ENCODE measurements at places on chromosomes 3 and 15.

DNA sequence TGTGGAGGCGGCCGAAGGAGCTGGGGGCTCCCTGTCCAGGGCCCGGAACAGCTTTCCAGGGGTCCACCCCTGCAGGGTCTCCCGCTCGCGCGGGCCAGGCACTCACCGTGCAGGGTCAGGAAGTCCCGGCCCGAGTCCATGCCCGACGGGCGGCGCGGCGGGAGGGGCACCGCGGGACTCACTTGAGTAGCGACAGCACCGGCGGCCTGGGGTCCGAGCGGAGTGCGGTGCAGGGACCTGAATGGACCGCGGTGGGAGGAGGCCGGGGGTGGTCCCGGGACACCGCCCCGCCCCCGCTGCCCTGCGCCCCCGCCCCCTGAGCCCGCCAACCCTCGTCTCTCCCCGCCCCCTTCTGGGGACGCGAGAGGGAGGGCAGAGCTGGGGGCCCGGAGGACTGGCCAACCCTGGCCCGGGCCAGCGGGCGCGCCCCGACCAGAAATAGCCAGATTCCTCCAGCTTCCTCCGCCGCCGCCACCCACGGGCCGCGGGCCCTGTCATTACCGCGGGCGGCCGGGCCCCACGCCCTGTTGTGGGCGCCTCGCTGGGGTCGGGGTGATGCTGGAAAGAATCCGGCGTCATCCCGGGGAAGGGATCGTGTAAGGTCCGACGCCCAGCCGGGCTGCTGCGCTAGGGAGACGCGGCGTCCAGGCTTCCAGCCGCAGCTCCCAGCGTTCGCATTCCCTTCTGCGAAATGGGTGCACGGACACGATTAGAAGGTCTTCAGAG is at the start of gene PLCD1:
Gene PLCD1 (minus strand): TSS at position 243 of the 726 bp plus-strand sequence. CDS start 103 bp downstream, at position 140.
- DNase-seq, result no peak

DNA sequence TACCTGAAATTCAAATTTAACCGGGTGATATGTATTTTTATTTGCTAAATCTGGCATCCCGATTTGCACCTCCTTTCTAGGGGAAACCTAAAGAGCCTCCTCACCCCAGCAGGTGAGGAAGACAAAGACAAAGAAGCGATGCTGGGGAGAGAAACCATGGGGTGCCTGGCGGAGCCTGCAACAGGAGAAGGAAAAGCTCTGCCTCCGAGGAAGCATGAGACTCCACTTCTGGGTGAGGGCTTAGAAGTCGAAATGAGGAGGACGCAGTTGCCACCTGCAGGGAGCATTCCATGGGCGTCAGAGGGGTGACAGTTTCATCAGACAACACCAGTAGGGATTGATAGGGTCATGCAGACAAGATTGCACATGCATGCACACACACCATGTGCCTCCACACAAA is 30.5 kb upstream of the LYZL4 start:
- no peak for DNase-seq

- no peak for DNase-seq
Measured at GRCh38 chr3:186166036-186166435, 57.1 kb upstream of the ETV5 start.

DNA sequence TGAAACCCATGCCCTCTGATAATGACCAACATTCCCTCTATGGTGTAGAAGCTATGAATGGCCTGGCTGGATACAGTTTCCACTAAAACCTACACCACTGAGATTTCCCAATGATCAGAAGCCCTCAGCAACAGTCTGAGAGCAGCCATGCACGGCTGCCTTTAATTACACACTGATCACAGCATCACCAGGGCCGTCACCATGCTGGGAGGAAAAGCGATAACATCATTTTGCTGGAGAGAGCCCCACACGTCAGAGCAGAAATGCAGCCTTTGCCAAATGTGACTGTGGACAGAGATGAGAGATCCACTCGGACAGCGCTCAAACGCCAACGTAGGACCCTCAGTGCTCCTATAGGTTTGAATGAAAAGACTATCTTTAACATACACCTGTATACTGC is 135.0 kb downstream of the XXYLT1 start:
- no peak for DNase-seq

- DNase-seq, result no peak
Measured at GRCh38 chr15:82051664-82052063, 5.8 kb upstream of the MEX3B start.

DNA sequence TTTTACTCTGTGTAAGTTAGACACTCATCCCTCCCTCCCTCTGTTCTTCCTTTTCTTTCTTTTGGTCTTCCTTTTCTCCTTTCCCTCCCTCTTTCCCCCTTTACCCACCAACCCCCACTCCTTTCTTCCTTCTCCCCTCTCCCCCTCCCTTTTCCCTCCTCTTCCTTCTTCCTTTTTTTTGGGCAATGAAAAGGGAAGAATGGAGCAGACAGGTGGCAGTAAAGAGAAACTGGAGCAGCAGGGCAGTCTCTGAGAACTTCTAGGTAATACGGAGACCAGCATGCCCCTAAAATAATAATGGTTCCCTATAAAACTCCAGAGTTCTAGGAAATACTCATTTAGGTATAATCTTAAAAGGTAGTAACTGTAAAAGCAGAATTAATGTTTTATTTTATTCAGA is 11.4 kb upstream of the GPR171 start:
- no peak for DNase-seq

DNA sequence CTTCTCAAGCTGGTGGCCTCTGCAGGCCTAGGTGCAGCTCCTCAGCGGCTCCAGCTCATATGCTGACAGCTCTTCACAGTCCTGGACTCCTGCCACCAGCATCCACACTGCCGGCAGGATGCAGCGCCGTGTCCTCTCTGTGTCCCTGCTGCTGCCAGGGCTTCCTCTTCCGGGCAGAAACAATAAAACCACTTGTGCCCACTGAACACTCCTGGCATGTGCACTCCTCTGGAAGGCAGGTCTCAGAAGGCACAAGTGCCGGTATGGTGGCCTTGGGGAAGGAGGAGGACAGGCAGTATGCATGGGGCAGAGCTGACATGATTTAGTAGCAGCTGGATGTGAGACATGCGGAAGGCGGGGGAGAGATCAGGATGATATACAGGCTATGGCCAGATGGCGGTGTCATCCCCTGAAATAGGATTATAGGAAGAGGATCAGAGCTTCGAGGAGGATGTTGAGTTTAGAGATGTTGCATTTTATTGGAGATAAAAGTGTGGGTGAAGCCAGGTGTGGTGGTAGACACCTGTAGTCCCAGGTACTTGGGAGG is 7.5 kb upstream of the MAN2A2 start:
- no peak for DNase-seq

DNA sequence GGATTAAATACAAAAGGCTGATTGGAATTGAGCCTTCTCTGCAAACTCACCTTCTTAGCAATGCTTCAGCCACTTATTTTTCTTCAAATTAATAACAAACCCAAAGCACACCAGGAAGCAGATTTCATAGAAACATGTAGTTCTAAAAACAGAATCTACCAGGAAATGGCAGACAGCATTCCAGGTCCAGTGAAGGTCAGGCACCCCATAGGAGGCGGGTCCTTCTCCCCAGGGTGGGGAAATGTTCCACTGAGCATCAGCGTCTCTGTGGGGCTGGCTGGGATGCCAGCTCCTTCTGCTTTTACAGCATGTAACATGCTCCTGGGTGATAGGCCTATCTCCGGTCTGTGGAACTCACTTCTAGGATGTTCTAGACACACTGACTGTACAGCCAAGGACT is 49.2 kb downstream of the CTNNB1 start:
- DNase-seq, result no peak

DNA sequence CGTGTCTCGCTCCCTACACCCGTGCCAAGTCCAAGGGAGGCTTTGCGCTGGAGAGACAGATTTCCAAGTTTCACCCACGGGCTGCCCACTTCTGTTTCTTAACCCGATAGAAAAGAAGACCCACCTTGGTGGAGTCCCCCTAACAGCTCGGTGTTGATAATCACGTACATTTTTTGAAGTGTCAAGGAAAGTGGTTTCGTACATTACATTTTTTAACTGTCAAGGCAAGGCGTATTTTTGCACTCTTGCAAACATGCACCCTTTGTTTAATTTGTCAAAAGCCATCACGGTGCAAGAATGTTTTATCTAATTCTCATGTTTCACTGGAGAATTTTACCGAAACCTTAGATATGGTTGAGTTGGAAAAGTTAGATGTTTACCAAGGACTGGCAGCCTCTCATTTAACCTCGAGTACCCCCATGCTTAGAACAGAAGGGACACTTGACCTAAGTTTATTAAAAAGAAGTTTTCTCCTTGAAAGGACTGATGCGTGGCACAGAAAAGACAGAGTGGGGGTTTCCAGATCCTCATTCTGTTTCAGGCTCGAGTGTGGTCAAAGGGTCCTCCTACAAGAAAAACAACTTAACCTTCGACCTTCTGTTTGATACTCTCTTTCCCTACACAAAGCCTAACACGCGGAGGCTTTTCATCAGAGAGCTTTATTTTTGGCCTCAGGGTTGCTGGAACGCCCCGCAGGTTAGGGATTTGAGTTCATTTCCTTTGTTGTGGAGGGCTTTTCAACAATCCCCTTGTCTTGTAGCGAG is 882 bp downstream of the GXYLT2 start:
- DNase-seq, result no peak

DNA sequence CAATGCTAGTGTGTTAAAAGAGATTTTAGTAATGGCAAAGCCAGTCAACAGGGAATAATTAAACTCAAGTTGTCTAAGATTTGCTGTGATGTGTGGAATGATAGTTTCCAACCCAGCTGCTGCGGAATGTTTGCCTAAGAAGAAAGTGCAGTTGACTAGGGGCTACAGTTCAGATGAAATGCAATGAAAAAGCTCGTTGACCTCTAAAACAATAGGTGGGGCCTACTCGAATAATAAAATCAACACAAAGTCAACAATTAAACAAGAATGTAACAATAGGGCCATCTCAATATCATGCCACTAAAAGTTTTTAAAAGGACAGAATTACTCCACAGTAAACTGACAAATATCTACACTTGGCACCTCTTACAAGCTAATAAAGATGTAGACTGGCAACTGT is 484.2 kb downstream of the MECOM start:
- no peak for DNase-seq

DNA sequence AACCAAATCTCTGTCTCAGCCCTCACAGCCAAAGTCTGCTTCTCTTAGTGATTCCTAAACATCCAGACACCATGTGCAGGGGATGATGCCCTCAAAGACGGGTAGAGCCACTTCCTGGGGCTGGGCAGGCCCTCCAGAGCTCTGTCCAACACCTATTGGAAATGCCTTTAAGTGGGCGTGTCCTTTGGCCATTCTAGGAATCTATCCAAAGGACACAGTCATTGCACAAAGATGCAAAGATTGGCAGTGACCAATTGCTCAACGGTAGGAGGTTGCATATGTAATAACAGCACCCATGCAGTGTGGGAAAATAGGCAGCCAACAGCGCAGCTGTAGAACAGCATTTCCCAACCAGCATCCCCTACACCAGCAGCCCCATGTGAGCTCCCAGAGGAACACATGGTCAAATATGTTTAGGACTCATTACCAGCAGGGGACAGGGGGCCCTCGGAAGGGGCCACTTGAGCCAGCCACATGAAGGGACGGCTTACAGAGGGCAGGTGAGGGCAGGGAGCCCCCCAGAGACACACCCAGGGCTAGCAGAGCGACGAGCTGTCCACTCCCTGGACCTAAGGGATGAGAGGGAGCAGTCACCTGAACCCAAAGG is 142.8 kb upstream of the IQSEC1 start:
- DNase-seq, result peak; percentile 68

GRCh38 chr3:145266368-145266767 is 894.6 kb downstream of the PLOD2 start:
- DNase-seq, result no peak

GRCh38 chr3:179558742-179559364 is 3.9 kb upstream of the ACTL6A start:
- DNase-seq, result peak; percentile 54

- no peak for DNase-seq
Measured at GRCh38 chr15:71294251-71294910, 179.1 kb downstream of the THSD4 start.

DNA sequence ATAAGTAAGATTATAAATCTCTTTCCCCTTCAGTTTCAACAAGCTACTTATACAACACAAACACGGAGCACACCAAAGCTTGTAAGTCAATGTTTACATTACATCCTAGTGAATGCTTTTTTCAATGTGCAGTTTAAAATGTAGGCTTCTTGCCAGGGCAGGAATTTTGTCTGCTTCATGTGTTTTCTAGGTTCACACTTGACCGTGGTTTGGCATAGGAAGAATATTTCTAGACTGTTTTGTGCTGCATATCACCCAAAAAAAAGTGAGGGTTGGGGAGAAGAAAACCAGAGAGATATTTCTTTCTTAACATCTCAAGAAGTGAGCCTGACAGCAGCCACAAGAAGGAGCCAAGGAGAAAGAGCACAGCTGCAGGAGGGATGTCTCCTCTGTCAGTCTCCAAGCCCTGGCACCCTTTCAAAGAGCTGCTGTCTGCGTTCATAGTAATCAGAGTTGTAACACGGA is 255.8 kb downstream of the MEIS2 start:
- no peak for DNase-seq

GRCh38 chr3:22263042-22263441 is 512.0 kb upstream of the ZNF385D start:
- DNase-seq, result no peak

DNA sequence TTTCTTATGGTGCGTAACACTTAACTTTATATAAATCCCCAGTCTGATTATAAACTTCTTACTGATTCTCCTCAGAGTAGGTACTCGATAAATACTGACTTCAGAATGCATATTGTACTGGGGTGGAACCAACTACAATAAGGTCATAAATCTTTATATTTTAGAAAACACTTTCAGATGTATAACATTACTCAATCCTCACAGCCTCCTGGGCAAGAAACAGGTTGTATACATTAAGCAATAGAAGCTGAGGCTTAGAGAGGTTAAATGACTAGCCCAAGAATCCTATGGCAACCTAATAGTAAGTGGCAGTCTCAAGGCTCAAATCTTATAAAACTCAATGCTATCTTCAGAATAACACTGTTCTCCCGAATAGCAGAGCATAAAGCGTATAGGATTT is 9.1 kb downstream of the VPS13C start:
- no peak for DNase-seq

DNA sequence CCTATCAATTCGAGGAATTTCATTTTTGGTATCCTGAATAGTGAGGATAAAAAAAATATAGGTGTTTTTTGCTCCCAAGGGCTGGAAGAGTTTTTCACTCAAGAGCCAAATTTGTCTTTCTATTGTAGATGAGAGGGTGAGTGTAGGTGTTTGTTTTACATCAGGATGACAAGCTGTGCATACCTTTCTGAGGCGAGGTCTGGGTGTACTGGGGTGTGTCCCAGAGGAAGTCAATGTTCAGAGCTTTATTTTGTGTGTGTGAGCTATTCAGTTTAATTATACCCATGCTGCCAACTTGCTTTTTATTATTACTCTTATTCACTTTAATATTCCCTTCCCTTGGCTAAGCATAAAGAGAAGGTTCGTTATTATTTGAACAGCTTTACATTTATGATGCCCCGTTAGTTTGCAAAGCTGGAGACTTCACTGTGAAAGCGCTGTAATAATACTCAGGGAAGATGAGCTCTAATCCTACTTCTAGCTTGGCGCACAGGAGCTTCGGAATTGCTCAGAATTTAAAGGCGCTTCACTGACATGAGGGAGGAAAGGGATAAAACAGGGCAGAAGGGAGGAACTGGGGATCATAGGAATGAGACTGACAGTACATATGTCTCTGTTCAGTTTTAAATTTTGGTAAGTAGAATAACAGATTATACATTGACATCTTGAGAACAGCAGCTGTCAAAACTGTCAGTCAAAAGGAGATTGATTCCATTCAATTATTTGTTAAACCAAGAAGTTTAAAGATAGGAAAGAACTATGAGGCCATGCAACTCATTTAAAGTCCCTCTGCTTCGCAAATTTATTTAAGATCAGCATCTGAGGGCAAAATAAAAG is 117.7 kb upstream of the TP63 start:
- peak; percentile 8 for DNase-seq

Data from Caki2 (cell line).